ENCODE measurements at places on chromosomes 5 and 9. TPM values are rescaled to one million over a fixed set of nuclear protein-coding genes. Genes with fewer than 3 reads are reported as not detected.
A peak's percentile ranks its signal among the peaks of the same experiment; 100 is the strongest.

DNA sequence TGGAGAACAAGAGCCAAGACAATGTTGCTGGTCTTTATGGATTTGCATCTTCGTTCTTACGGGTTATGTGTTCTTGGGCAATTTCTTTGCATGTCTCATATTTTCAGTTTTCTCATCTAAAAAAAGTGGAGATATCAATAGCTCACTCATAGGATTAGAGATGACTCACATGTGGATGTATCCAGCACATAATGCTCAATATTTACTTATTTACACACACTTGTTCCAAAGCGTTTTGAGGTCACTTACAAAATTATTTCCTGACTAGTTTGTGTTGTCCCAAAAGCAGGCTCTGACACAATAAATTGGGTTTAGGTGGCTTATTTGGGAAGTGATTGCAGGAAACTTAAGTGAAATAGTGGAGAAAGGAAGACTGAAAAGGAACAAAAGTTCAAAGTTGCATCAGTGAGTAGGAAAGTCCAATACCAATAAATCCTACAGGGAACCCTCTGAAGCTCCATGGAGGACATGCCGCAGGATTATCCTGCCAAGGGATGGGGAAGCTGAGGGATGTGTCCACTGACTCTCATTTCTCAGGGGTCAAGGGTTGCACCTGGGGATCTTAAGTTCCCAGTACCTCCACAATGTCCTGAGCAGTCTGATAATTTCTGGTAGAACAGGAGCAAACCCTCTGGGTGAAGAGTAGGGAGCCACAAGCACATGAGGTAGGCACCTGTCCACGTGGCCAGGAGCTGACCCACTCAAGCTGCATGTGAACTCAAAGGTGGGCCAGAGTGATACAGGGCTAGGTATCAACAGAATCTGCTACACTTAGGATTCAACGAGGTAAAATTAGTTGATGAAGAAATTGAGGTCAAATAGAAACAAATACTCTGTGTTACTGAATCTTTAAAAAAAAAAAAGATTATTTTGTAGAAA is 37.4 kb upstream of the SLC44A1 start:
- DNase-seq, result no peak

- DNase-seq, result no peak
Measured at GRCh38 chr9:5460157-5460556, 9.8 kb downstream of the CD274 start.

GRCh38 chr9:137658781-137659180 is 40.0 kb downstream of the EHMT1 start:
- no peak for DNase-seq

DNA sequence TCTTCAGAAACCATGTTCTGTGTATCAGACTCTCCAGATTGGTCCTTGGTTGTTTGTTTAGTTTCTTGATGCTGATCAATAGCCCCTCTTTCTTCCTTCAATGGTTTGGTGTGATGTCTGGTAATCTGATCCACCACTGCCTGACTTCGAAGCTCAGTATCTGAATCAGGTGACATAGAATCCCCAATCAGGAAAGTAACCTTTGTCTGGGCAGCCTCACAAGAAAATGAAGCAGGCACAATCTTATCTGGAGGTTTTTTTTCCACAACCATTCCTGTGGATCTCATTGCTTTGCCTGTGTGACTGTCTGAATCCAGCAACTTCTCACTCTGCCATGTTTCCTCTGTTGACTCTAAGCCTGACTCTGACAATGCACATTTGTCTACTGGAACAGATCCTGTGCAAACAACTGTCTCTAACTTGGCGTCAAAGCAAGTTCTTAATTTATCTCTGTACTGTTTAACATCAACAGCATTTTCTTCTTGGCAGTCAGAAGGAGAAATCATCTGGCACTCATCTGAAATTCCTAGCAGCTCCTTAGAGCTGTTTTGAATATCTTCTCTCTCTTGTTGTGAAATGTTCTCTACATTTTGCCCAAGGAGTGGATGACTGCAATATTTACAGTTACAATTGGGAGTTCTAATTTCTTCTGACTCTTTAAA is 37.1 kb upstream of the RAPGEF6 start:
- DNase-seq, result no peak

TMEM215 gene
- total RNA-seq, result not detected

CYSRT1 gene
- 0.41 TPM for total RNA-seq

DNA sequence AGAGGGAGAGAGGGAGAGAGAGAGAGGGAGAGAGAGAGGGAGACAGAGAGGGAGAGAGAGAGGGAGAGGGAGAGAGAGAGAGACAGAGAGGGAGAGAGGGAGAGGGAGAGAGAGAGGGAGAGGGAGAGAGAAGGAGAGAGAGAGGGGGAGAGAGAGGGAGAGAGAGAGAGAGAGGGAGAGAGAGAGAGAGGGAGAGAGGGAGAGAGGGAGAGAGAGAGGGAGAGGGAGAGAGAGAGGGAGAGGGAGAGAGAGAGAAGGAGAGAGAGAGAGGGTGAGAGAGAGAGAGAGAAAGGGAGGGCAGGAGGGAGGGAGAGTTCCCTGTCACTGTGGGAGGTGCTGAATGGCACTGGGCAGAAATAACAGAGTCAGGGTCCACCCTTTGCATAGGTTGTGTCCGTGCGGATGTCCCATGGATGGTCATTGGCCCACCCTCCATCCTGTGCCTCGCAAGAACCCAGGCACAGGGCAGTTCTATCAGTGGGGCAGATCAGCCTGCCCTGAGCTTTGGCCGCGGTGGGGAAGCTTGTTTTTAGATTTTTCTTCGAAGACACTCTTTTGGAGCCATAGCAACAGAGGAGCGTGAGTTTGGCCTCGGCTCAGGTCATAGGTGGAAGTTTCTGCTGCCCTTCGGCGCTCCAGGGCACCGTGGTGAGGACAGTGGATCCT is 30.1 kb downstream of the ADAMTSL2 start:
- DNase-seq, result no peak

DNA sequence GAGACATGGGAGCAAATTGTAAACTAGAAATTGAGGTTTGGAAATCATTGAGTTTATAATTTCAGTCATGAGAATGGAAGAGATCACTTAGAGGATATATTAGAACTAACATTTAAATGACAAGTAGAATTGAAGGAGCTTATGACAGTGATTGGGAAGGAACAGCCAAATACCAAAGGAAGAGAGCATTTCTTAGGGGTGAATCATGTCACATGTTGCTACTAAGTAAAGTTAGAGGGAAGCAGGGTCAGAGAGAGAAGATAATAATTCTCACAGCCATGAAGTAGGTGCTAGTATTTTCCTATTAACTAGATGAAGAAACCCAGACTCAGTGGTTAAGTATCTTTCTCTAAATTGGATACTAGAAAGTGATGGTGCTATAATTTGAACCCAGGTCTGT is 59.3 kb downstream of the COMMD10 start:
- DNase-seq, result no peak

GRCh38 chr5:35247648-35248034 is 17.4 kb upstream of the PRLR start:
- no peak for DNase-seq

- DNase-seq, result no peak
Measured at GRCh38 chr5:19630876-19631275, 357.1 kb downstream of the CDH18 start.

DNA sequence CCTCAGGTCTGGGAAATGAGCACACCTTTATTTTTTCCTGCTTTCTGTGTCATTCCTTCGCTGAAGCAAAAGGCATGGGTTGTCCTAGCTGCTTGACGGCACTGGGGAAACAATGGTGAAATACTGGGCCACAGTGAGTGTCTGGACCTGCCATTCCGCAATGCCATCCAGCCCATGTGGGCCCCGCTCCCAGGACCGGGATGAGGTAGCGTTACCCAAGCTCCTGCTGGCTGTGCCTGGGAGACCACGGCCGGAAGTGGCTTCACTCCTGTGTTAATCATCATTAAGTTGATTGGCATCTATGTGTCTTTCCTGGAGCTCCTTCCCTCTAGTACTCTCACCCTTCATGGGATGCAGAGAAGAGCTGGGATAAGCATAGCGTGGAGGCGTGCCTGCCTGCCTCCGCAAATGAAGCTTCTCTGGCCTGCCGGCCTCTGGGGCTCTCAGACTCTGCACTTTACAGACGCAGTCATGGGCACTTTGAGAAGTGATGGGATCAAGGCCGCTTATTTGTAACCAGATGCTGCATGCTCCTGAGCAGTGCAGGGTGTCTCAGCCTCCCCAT is 16.5 kb upstream of the SMIM32 start:
- DNase-seq, result peak; percentile 46

DNA sequence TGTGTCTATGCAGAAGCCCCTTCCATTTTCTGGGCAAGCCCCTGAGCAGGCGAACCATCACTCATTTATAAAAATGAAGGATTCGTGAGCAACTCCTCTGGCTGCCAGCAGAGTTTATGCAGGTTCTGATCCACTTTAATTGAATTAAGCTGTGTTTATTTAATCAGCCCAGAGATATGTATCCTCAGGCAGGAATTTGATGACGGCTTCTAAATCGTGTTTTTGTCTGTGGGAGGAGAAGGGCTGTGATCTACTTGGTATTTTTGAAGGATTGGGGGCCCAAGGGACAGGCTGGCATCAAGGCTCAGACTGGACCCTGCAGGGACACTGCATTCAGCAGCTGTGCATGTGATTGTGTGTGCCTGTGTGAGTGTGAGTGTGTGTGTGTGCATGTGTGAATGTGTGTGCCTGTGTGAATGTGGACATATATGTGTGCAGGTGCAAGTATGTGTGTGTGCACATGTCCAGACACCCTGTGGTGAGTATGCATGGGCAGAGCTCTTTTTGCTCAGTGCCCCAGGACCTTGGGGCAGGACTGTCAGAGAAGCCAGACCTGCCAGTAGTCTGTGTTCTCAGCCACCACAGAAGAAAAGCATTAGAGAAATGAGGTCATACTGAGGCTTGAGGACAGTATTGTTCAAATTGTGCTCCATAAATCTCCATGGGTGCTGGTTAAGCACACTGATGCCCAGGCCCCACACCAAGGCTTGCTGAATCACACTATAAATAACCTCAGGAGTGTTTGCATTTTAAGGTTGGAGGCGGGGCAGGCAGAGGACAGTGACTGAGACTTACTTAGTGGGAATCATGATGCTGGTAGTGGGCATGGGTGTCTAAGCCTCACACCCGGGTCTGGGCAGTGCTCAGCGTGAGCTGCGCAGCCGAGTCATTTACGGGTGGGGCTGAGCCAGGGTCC is 164.0 kb downstream of the CARTPT start:
- DNase-seq, result no peak

PKD2L2 gene
- not detected for total RNA-seq

GRCh38 chr9:132994410-132995120 is 16.1 kb downstream of the GFI1B start:
- no peak for DNase-seq

DNA sequence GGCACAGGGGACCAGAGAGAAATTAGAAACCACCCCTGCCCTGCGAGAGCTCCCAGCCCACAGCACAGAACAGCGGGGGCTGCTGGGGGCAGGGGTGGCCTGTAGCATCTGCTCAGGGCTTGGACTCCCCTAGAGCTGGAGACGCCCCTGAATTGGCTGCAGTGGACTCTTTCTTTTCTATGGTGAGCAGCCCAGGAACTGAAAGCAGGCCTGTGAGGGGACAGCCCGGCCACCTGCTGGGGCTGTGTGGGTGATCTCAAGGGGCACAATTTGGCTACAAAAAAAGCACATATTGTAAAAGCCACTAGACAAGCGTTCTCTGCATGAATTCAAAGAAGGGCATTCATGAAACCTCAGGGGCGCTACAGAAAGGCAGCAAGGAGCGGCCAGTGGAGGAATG is 57.5 kb upstream of the ICE1 start:
- no peak for DNase-seq

DNA sequence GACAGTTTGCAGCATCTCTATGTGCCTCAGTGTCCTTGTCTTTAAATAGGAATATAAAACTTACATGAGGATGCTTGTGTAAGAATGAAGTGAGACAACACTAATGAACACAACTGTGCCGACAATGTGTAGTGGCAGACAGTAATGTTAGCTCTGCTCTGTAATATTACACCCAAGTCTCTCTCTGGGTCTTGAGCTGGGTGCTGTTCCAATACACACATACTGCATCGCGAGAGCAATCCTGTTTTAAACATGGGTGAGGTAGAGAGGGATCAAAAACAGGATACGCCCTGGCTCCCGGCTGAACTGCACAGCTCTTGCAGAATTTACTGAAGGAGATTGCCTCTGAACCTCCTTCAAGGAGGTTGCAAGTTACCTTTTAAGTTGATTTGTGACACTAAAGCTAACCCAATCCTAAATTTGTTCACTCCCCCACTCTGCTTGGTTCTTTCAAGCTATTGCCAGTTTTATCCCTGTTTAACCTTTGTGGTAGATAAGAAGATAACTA is 155.2 kb upstream of the ISL1 start:
- DNase-seq, result no peak

DNA sequence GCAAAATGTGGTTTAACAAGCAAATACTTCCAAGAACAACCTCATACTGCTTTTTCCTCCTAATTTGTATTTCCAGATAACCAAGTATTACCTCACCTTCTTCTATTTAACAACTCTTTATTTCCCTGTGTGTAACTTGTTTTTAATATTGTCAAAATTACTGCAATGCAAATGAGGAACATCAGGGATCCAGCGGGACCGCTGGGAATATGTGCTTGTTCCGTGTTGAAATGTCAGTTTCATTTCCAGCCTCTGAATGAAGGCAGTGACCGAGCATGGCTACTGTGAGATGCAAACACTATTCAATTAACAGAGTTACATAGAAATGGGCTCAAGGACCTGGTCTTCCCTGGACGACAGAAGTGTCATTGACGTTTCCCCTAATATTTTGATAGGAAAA is 110.8 kb upstream of the CTSL start:
- no peak for DNase-seq

GRCh38 chr9:84169240-84169639 is 171.3 kb downstream of the SLC28A3 start:
- DNase-seq, result no peak

DNA sequence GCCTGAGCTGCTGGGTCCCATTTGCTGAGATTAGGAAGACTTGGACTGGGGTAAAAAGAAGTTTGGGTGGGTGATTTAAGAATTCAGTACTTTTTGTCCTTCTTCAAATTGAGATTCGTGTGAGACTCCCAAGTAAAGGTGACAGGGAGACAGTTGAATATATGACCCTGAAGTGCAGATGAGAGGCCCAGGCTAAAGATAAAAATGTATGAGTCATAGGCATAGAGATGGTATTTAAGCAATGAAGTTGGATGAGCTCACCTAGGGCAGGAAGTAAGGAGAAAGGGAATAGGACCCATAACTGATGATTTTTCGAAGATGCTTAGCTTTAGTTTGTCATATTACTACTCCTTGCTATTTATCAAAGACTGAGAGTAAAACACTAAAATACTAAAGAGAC is 255.9 kb upstream of the ADRA1B start:
- no peak for DNase-seq

- DNase-seq, result no peak
Measured at GRCh38 chr5:6510132-6510531, 61.5 kb downstream of the UBE2QL1 start.

DNA sequence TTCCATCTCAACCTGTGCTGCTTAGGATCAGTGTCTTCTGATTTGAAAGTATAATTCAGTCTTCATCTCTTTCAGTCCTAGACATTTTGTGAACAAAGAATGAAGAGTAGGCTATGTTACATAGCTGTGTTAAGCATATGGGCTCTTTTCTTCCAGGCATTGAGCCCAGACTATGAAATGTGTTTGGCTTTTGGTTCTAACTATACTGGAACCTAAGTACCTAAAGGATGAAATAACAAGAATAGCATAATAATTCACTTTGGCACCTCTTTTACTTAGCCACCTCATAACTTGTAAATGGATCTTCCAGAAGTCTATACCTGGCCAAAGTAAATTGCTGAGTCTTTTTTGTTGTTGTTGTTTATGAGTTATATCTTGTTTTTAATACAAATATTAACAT is 71.4 kb downstream of the SLF1 start:
- no peak for DNase-seq
